ENCODE measurements at places on chromosomes 5 and 9.

- no peak for DNase-seq
Measured at GRCh38 chr5:173075970-173076369, 19.8 kb downstream of the CREBRF start.

- no peak for DNase-seq
Measured at GRCh38 chr9:7094052-7094451, 336.3 kb downstream of the KDM4C start.

DNA sequence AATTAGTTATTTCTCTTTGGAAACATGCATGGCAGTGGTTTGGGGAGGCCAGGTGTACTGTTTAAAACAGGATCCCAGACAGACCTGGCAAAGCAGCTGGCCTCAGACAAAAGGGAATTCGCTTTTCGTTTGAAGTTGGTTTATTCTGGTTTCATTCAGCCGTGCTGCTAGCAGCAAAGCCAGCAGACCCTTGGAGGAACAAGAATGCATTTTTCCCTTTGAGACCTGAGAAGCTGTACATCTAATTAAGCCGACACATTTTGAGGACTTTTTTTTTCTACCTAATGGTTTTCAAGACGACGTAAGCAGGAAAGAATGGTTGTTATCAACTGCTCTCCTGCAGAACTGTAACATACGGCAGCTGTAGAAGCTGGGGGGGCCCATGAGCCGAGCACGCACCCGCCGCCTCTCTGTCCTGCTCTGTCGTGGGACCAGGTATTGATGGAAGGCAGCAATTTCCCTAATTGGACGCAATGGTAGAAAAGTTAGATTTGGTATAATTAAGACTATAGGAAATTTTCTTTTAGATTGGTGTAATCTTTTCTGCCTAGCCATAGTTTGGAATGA, 13.6 kb downstream of the PLEKHG4B start:
- no peak for DNase-seq

DNA sequence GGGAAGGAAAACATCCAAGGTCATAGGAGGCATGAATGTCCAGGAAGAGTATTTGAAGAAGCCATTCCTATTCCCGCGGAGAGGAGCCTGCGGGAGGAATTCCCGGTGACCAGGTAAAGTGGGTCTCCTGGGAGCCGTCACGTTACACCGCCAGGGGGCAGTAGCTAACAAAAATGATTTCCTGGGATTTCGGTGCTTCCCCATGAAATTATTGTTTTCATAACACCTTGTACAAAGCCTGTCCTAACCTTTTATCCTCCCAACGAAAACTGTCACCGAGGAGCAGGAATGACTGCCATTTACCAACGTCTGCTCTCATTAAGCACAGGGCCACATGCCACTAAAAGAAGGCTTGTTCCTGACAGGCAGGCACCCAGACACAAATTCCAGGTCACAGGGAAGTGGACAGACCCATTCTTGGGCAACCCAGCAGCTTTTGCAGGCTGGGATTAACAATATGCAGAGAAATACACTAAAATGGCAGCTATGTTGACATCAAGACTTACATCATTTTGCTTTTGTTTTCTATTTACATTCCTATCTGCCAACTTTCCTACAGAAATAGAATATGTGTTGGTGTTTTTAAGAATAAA, 41.2 kb upstream of the CTSL start:
- DNase-seq: no peak

DNA sequence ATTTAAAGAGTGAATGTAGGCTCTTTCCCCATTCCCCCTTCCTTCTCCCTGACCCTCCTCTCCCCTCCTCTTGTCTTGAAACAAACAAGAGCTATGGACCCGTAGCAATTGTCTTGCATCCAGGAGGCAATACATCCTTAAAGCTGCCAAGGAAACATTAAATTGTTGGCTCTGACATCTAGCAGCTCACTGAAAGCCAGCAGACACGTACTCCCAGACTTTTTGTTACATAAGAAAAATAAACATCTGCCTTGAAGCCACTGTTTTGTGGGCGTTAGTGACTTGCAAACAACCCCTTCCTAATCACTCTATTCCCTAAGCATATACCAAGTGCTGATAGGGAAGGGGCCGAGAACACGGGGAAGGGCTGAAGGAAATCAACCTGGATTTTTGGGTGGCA, 8.6 kb downstream of the SLC45A2 start:
- DNase-seq: no peak

- DNase-seq: no peak
Measured at GRCh38 chr5:10069637-10070313, 179.9 kb downstream of the ATPSCKMT start.

GRCh38 chr9:71729816-71730526, 38.3 kb downstream of the CEMIP2 start:
- DNase-seq: no peak

GRCh38 chr5:132764051-132764450, 13.0 kb downstream of the SEPTIN8 start:
- DNase-seq: no peak

DNA sequence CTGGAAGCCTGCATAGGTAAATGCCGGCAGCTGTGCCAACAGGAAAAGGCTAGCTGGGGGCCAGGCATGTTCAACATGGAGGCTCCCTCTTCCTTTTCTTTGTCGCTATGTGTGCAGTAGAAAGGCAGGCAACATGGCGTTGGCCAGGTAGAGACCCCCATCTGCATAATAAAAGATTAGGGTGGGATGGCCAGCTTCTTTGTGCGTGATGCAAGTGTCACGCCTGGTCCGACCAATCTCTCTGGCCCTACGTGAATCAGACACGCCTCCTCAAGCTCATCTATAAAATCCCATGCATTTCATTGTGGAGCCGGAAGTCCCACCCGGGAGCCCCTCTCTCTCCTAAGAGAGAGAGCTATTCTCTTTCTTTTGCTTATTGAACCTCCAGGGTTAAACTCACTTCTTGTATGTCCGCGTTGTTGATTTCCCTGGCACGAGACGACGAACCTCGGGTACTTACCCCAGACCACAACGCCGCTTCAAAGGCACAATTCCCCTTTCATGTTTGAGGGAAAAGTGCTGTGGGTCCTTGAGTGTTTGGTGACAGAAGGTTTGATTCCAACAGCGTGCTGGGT, 25.0 kb upstream of the C5orf47 start:
- no peak for DNase-seq

- no peak for DNase-seq
Measured at GRCh38 chr5:96093890-96094381, 132.3 kb upstream of the ELL2 start.

DNA sequence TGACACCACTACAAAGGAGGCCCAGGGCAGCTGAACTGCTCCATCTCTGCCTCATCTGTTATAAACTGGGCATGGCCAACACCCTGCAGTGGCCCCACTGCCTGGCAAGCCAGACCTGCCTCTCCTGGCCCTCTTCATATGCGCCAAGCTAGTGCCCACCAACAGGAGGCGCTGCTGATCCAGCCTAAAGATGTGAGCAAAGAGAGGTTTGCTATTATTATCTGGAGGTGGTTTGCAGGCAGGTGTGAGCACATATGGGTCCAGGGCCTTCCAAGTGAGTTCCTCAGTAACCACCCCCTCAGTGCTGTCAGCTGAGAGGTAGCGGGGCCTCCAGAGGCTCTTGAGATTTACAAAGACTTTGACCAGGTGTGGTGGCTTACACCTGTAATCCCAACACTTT, 232.2 kb downstream of the SYK start:
- no peak for DNase-seq

GRCh38 chr5:94288937-94289336, 329.5 kb downstream of the KIAA0825 start:
- DNase-seq: peak; percentile 46

- no peak for DNase-seq
Measured at GRCh38 chr5:2985718-2986117, 234.2 kb upstream of the IRX2 start.

GRCh38 chr9:2939368-2939767, 95.5 kb upstream of the PUM3 start:
- no peak for DNase-seq

- no peak for DNase-seq
Measured at GRCh38 chr9:124084087-124084486, 72.5 kb downstream of the LHX2 start.

GRCh38 chr5:60887746-60888145, 43.7 kb upstream of the ELOVL7 start:
- no peak for DNase-seq

- no peak for DNase-seq
Measured at GRCh38 chr5:80072103-80073073, 37.2 kb downstream of the THBS4 start.

DNA sequence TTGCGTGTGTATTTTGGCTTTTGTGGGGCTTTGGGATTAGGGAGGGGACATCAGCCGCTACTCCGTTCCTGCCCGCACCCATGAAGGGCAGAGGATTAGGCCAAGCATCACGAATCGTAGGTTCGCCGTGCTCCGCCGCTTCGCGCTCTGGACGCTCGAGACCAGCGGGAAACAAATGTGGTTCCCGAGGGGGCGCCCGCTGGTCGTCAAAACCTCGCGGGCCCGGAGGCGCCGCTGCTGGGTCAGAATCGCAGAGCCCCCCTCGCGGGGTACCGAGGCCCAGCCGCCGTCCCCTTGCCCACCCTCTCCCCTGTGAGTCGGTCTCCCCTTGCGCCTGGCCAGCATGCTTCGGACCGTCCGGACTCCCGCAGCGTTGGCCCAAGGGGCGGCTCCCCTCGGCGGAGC, 2.3 kb upstream of the PAX5 start:
- DNase-seq: no peak

GRCh38 chr9:100813871-100814270, 214.7 kb upstream of the PLPPR1 start:
- no peak for DNase-seq
